ENCODE measurements at places on chromosomes 2 and 18. TPM values are rescaled to one million over a fixed set of nuclear protein-coding genes. Genes with fewer than 3 reads are reported as not detected.

DNA sequence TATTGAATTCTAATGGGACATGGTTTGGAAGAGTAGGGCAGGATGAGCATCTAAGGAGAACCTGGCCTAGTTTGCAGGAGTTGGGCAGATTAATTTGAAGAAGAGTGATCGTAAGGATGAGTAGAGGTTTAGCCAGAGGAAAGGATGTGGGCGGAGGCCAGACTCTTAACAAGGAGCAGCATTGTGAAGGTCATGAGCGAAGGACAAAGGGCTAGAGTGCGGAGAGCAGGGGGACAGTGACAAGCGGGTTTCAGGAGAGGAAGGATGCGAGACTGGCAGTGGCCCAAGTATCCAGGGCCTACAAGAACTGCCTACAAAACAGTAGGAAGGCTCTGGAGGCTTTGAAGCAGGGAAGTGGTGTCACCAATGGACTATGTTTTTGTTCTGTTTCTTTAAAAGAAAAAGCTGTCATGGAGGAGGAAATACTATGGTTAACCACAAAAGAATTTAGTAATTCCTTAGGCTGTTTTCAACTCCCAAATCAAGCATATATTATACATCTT, 20.1 kb downstream of the SLC66A3 start:
- DNase-seq: no peak

DNA sequence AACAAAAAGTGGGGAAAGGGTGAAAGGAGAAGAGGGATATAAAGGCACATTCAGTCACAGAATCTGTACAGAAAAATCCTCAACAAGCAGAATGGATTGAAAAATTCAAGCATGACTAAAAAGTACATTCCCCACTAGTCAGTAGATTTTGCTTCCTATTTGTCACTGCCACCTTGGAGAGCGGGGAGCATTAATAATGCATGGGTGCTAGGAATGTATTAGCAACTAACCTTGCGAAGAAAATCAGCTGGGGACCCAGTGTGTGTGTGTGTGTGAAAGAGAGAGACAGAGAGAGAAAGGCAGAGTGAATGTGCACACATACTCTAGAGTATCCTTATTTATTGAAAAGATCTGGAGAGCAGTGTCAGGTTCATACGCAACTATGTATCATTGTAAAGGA, 968.7 kb upstream of the ZEB2 start:
- DNase-seq: no peak

Gene MYO1B
- total RNA-seq: 55.4 TPM

- DNase-seq: no peak
These were observed 404.0 kb downstream of the ADCYAP1 start for GRCh38 chr18:1308686-1309085.

DNA sequence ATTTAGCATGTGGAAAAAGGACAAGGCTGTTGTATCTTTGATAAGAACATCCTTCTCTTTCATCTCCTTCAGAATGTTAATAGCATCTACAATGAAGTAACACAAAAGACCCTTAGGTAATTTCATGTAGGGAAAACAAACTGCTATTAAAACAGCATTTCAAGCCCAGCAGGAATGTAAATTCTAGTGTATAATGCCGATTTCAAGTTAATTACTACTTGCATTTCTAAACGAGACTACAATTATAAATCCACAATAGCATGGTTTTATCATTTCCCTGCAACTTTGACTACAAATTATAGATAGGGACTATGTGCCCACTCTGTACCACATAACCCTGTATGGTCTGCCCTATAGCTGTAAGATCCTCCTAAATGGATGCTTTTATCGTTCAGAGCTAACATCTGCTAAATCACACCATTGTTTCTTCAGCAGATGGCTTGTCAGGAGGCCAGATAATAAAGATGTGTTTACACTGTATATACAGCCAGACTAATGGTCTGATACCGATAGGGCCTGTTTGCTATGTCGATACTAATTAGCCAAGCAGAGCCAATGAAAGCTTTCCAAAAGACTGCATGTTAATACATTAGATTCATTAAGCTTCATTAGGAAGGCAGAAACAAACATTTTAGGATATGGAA, 51.9 kb downstream of the LRPPRC start:
- no peak for DNase-seq

Gene CAB39
- 57.3 TPM for total RNA-seq

DNA sequence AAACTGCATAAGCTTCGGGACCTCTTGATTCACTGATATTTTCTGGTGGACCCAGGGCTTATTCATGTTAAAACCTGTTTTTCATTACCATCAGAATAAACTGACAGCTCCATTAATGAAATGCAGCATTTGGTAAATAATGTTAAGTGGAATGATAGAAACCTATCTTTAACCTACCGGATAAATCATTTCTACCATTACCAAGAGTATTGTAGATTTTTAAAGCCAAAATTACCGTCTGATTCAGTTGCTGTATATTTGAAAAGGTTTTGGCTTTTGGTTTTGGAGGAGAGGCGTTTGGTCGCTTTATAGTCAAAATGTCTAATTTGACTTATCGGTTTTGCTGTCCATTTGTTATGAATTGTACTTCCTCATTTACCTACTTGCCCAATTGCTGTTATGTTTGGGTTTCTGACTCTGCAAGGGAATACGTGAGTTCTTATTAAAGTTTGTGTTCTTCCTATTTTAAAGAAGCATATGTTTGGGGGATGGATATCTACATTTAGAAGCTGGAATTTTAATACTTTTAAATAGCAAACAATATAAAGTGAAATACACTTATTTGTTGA, 1.0 kb upstream of the CUL3 start:
- DNase-seq: no peak

- no peak for DNase-seq
These were observed 280.8 kb downstream of the CCDC85A start for GRCh38 chr2:56464613-56465012.

- peak; percentile 29 for DNase-seq
These were observed 90.3 kb downstream of the OLA1 start for GRCh38 chr2:174158003-174158402.

- DNase-seq: no peak
These were observed 5.7 kb downstream of the SPOPL start for GRCh38 chr2:138507267-138507666.
